ENCODE measurements at places on chromosomes 6 and 20.

GRCh38 chr6:100404051-100404450, 60.7 kb downstream of the SIM1 start:
- DNase-seq, result no peak

DNA sequence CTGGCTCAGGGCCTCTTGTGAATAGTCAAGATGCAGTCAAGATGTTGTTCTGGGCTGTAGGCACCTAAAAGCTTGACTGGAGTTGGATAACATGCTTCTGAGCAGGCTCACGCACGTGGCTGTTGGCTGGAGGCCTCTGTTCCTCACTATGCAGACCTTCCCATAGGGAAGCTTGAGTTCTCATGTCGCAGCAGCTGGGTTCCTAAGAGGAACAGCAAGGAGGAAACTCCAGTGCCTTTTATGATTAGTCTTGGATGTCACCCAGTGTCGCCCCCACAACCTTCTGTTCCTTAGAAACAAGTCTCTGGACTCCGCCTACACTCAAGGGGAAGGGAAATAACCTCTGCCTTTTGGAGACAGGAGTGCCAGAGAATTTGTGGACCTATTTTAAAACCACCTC, 210.7 kb downstream of the BCAS1 start:
- DNase-seq, result no peak

DNA sequence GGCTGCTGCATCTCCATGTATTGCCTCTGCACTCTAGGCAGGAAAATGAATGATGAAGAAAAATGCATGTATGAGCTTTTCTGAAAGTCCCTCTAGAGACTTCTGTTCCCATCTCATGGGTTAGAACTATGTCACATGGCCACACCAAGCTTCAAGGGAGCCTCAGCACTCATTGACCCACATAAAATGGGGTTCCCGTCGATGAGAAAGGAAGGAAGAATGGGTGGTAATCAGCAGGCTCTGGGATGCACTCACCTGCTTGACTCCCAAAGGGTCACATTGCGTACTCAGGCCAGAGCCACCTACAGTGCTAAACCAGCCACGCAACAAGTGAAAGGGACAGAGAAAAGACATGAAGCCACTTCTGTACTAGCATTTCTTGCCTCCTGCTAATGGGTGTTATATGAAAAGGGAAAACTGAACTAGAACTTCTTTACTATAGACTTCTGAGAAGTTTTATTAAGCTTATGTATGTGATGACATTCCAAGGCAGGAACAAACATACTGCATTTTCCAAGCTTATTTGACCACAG, 95.8 kb upstream of the GCM1 start:
- DNase-seq, result no peak

GRCh38 chr20:63102721-63103375, 96.1 kb upstream of the BHLHE23 start:
- peak; percentile 62 for DNase-seq

GRCh38 chr6:77987035-77987384, 334.2 kb downstream of the MEI4 start:
- DNase-seq, result no peak

DNA sequence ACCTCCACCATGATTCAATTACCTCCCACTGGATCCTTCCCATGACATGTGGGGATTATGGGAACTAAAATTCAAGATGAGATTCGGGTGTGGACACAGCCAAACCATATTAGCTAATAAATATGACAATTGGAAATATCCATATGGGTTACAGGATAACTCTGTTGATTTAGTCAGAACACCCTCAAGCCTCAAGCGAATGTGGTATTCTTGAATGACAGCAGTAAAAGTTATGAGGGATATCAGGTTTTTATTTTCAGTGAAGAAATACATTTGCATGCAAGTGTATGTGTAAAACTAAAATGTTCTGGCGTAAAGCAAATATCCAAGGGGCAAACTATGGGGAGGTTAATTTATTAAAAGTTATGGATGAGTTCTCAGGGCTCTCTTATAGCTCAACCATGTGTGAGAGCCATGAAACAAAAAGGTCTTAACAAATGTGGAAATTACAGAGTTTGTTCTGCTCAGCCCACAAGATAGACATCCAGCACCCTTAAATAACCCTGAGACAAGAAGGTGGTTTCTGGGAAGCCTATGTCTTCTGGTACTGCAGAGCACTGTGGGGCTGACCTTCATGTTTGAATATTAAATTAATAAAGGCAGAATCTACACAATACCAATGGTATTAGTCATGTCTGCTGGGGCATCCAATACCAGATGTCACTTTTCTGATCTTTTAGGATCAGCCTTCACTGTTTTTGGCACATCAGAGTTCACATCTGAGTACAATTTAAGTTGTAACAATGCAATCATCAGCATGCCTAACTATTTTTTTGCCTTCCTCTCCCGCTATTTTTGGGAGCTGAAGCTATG, 370.5 kb upstream of the RSPO3 start:
- no peak for DNase-seq

DNA sequence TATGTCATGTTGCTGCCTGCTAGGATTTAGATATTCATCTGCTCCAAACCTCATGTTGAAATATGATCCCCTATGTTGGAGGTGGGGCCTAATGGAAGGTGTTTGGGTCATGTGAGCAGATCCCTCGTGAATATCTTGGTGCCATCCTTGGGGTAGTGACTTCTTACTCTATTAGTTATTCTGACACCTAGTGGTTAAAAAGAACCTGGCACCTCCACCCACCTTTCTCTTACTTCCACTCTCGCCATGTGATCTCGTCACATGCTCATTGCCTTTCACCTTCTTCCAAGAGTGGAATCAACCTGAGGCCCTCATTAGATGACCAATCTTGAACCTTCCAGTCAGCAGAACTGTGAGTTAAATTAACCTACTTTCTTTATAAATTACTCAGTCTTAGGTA, 549.4 kb upstream of the SYNCRIP start:
- no peak for DNase-seq

GRCh38 chr6:158037771-158038170, 56.1 kb downstream of the SYNJ2 start:
- no peak for DNase-seq

DNA sequence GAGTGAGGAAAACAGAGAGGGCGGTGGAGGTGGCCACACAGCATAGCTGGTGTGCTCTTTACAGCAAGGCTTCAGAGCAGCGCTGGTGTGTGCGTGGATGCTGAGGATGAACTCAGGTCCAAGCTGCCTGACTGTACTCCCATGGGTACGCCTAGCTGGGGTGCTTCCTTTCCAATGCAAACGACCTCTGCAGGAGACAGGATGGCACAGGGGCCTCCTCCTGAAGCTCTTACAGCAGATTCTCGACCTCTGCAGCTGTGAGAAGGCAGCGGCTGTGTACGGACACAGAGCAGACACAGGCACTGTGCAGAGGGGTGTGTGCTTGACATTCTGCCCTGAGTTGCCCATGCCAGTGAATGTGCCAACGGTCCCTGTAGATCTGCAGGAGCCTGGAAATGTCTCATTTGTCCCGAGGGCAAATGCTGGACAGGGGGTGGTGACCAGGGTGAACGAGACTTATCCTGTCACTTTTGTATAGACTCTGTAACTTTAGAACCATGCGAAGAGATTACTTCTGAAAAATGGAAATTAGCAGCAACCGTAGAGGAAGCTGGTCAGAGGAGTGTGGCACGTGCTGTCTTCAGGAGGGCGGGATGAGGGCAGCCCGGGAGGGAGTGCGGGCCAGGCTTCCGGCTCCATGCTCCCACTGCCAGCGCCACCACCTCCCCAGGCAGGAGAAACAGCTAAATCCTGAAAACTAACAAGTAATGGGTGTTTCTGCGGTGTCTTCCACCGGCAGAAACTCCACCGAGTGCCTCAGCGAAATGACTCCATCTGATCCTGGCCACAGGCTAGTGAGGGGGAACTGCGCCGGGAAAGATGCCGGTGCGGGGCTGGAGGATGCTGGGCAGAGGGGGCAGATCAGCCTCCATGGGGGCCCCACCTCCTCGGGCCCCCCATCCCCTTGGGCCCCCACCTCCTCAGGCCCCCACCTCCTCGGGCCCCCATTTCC, 120.9 kb upstream of the RPS6KA2 start:
- DNase-seq, result no peak

DNA sequence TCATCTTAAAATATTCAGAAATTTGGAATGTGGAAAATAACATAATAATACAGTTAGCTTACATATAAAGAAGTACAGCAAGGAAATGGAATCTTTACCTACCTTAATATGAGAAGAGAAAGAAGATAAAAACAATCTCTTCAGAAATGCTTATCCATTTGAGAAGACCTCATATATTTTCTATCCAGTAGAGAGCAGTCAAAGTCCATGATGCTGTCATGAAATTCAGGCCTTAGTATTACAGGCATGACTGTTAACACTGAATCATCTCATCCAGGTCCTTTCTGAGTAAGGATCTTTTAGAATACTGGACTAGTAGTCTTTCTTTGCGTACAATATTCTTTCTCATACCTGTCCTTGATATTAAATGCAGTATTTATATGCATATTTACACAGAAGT, 713.4 kb downstream of the CD109 start:
- no peak for DNase-seq

DNA sequence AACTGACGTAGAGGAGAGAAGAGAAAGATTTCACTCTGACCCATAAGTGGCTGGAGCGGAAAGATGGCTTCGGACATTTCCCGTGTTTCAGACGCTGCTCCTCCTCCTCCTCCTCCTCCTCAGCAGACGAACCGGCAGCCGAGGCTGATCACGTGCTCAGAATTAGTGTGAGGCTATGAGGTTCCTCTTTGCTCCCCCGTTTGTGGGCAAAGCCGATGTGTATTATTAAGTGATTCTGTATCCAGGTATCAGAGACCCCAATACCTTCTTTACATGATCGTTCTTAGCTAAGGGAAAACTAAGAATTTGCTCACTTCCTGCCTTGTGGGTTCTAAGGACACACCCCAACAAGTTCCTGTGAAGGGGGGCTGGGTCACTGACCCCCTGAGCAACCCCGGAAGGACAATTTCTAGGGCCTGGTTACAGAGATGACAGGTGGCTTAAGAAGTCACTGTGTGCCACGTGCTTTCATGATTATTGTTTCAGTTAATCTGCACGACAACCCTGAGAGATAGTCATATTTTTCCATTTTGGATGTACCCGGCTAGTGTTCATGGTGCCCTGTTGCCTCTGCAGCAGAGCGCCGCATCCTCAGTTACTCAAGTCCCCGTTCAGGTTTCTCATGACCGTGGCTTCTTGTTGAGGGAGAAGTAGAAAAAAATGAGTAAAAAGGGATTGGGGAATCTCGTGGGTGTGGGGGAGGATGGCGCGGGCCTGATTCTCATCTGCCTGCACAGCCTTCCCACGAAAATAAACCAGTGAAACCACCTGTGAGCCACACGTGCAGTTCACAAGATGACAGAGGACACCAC, 671.8 kb downstream of the QKI start:
- DNase-seq, result no peak

DNA sequence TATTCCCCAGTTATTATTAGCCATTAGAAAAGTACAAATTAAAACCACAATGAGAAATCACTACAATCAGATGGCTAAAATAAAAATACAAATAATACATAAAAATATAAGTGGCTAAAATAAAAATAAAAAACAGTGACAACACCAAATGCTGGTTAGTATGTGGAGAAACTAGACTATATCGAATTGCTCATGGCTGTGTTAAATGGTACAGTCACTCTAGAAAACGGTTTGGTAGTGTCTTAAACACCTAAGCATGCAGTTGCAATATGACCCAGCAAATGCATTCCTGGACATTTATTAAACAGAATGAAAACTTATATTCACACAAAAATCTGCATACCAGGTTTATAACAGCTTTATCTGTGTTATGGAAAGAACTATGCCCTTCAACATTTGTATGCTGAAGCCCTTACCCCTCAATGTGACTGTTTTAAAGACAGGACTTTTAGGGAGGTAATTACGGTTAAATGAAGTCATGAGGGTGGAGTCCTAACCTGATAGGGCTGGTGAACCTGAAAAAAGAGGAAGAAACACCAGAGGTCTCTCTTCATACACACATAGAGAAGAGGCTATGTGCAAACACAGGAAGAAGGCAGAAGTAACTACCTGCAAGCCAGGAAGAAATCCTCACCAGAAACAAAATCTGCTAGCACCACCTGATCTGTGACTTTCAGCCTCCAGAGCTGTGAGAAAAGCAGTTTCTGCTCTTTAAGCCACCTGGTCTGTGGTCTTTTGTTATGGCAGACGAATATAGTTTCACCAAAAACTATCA, 84.9 kb downstream of the ASCC3 start:
- no peak for DNase-seq

DNA sequence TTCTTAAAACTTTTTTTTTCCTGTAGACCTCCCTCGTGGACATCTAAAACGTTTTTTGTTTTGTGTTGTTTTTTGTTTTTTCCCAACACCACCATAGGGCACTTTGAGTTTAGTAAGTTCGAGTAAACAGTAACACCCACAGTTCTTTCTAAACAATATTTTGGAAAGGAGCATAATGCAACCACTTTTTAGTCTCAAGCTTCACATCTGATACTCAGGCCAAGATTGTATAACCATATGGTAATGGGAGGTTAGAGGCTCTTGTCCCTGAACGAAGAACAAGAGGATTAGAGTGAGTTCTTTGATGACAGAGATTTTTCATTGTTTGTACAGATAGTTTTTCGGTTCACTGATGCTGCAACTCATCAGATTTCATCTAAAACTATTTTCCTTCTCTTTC, 144.6 kb downstream of the MTHFD1L start:
- no peak for DNase-seq

DNA sequence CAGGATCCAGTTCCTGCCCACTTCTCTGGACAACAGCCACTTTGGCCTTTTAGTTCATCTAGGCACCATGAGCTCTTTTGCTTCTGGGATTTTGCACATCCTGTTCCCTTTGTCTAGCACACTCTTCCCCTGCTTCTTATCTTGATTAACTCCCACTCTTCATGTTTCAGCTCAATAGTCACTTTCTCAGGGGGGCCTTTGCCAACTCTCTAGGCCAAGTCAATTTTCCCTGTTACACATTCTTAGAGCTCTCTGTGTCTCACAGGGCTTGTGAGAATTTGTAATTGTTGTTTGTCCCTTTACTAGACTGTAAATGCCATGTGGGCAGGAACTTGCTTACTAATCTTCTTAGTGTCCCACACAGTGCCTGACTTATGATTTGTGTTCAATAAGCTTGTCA, 58.1 kb upstream of the EPB41L1 start:
- no peak for DNase-seq

DNA sequence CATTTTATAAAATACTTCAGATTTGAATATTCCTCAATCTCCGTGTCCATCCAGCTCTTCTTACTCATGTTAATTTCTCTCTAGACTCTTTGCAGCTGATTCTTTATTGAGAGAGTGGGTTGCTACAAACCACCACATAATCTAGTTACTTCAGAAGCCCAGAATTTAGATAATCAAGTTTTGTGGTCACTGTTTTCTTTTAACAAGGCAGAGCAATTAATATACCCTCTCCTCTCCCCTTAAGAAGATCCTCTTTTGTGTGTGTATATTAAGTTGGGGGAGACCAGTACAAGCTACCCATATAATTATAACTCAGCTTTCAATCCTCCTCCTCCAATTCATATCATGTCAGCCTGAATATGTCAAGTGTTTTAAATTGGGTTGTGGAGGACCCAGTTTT, 95.1 kb downstream of the IRAK1BP1 start:
- DNase-seq, result no peak

GRCh38 chr6:4879741-4880275, 103.6 kb downstream of the CDYL start:
- DNase-seq, result no peak
